ENCODE measurements at places on chromosomes 4 and X.

DNA sequence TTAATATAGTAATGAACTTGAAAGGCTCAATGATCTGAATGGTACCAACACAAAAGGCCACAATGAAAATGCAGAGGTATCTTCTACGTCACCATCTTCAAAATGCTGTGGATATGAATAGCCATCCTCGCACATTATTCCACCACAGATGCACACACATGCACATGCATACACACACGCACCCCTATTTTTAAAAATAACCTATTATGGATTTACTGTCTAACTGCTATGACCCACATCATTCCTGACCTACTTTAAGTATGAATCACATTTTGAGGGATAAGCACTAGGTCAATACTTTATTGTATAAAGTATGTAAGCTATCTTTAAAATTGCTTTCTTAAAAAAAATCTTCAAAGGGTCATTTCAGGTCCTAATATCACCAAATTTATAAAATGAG is 24.4 kb upstream of the CORIN start:
- peak; percentile 25 for DNase-seq

DNA sequence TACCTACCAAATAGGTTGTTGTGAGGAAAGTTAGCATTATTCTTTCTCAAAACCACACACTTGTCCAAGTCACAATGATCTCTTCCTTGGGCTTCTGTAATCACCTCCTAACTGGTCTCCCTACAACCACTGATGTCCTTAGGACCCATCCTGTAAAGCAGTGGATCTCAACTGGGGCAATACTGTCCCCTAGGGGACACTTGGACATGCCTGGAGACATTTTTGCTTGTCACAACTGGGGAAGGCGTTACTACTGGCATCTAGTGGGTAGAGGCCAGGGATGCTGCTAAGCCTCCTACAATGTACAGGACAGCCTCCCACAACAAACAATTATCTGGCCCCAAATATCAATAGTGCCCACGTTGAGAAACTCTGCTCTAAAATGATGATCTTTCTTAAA is 118.7 kb upstream of the AP1S2 start:
- DNase-seq = peak; percentile 71

- DNase-seq = peak; percentile 28
These were observed 410.2 kb upstream of the CT83 start for GRCh38 chrX:116872931-116873330.

- DNase-seq = peak; percentile 69
These were observed 545 bp downstream of the ABCE1 start for GRCh38 chr4:145098675-145099037.

DNA sequence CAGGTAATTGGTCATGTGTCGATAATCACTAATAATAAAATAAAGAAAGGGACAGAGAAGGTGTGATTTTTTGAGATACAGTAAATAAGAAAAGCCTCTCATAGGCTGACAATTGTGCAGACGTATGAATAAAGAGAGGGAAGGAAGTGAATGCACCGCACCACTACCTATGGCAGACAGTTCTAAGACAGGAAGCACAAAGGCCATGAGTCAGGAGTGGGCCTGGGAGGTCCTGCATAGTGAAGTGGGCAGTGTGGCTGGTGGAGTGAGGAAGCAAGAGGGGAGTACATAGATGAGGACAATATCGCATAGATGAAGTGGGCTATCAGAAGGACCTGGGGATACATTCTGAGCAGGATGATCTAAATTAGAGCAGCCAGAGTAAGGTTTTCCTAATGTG is 75.6 kb downstream of the BMP3 start:
- DNase-seq = no peak

DNA sequence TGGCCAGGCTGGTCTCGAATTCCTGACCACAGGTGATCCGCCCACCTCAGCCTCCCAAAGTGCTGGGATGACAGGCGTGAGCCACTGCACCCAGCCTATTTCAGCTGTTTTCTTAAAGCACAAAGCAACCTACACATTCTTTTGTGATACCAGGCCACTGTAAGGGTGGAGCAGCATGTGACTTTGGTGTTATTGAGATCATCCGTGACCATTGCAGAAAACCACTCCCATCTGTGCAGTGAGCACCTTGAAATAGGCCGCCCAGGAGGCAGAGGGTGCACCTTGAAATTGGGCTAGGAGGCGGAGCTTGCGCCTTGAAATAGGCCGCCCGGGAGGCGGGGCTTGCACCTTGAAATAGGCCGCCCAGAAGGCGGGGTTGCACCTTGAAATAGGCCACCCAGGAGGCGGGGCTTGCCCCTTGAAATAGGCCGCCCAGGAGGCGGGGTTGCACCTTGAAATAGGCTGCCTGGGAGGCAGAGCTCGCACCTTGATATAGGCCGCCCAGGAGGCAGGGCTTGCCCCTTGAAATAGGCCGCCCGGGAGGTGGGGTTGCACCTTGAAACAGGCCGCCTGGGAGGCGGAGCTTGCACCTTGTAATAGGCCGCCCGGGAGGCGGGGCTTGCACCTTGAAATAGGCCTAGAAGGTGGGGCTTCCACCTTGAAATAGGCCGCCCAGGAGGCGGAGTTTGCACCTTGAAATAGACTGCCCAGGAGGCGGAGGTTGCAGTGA is 9.0 kb upstream of the SLC25A6 start:
- no peak for DNase-seq

DNA sequence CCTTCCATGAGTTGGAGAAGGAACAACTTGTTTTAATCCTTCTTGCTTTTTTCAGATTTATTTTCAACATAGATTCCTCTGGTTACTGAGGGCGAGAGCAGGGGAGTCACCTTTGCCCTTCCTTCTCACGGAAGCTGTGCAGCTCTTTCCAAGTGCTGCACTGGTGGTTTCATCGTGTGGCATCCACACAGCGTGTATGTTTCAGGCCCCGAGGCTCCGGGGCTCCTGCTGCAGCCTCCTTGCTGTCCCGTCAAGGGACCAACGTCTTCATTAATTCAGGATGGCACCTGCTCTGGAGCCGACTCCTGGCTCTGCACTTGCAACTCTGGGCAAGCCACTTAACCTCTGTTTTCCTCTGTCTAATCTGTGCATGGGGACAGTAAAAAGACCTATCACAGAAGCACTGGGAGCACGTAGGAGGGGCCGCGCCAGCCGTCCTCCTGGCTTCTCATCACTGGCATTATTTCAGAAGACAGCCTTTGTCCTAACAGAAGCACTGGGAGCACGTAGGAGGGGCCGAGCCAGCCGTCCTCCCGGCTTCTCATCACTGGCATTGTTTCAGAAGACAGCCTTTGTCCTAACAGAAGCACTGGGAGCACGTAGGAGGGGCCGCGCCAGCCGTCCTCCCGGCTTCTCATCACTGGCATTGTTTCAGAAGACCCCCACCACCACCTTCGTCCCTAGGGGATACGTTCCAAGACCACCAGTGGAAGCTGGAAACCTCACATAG is 117.8 kb upstream of the NKX1-1 start:
- no peak for DNase-seq

GRCh38 chr4:146488495-146489174 is 33.1 kb downstream of the SLC10A7 start:
- DNase-seq = peak; percentile 35

- DNase-seq = peak; percentile 24
These were observed 1655.5 kb upstream of the AGA start for GRCh38 chr4:179097741-179098140.

DNA sequence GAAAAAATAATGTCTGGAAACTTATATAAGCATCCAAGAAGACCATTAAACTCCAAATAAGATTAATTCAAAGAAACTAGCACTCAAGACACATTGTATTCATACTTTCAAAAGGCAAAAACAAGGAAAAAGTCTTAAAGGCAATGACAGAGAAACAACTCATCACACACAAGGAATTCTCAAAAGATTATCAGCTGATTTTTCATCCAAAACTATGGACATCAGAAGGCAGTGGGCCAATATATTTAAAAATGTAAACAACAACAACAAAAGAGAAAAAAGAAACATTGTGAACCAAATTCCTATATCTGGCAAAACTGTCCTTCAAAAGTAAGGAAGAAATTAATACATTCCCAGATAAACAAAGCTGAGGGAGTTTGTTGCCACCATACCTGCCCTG is 711.4 kb upstream of the GALNTL6 start:
- DNase-seq = no peak

DNA sequence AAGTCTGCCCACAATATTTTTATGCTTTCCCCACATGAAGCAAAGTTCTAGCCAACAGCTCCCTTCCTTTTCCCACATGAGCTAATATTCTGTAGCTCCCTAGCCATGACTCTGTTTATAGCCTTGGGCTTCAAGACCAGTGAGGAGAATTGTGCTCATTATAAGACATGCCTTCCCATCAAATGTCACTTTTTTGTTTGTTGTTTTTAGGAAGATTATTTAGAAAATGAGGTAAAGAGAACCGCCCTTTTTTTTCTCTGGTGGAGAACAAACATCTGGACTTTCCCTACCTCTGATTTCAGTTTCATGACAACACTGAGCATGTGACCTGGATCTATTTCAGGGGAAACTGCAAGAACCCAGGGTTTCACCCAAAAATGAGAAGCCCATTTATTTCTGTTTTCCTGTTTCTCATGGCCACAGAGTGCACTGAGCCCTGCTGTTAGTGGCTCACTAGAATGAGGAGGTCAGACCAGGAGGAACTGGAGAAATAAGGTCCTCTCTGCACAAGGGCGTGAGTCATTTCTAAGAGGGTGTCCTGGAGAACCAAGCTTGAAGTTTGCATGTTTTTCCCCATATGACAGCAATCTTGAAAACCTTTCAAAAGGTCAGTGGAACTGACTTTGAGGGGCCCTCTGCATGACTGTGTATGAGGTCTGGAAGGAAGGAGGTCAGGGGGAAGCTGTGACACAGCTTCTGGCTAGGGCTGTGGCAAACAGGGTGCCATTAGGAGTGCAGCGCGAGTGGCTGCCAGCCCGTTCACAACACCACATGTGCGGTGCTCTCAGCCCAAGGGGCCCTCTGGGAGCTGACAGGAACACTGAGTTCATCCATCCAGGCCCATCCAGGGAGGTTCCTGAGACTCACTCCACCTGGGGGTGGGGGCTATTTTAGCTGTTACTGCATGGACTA is 55.2 kb downstream of the CHST7 start:
- peak; percentile 32 for DNase-seq

DNA sequence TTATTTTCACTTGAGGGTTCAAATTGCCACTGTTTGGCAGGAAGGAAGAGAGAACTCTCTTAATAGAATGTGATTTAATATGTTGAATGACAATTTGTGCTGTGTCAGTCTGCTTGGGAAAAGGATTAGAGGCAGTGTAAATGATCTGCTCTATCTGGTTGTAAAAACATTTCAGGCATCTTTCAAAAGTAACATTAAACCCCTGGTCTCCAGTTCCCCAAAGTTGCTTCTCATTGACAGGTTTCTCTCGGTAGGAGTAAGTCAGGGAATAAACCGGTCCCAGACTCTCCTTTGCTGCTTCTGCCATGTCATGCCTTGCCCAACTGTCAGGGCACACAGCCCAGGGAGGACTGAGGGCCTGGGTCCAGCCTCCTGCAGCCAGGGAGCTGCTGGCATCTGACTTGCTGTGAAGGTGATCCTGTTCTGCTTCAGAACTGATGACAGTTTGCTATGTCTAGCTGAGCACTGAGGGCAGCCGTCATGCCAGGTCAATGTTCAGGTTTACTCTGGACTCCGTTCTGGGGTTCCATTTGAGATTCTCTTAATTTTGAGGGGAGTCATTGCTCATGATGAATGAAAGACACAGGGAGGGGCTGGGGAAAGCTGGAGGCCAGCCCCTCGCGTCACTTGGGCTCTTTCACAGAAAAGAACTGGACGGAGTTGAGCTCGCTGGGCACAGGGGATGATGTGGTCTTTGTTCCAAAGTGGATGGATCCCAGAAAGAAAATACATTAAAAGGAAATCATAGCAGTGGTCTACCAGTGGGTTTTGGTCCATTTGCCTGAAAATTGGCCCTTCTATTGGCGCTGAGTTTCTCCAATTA is 312.4 kb downstream of the ARHGAP10 start:
- no peak for DNase-seq

DNA sequence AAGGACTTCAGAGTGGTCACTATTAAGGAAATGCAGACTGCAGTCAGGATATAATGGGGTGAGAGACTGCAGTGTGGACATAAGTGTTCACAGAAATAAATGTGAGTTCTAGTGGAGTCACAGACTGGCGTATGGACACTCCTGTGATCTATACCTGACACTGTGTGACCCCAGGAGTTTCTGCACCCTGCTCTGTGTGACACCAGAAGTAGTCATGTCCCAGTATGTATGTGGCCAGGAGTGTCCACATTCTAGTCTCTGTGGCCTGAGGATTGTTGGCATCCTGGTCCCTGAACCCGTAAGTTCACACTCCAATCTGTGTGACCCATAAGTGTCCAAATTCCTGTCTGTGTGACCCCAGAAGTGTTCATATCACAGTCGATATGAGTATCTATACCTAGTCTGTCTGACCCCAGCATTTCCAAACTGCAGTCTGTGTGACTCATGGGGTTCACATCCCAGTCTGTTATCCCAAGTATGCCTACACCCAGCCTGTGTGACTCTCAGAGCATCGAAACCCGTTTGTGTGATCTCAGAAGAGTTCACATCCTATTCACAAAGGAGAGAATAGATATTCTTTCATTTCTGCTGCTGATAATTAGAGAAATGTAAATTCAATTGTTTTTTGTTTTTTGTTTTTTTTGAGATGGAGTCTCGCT is 16.3 kb downstream of the WDR13 start:
- no peak for DNase-seq

DNA sequence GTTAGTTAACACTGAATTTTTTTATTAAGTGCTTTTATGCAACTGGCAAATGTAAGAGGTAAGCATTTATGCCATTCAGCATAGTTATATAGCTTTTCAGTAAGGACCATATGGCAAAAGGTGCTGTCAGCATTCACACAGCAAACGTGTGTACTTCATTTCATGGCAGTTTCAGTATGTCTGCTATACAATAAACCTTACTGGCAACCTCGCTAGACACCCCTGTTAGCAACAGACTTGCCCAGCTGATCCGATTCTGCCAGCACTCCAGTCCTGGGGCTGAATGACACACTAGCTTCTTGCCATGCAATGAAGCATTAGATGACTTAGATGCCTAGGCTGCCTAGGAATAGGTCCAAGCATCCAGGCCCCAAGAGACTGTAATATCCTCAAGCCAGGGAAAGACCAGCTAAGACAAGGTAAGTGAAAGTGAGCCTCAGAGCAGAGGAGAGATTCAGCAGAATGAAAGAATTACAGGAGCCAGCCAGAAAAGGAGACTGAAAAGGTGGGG is 47.3 kb upstream of the DOCK11 start:
- peak; percentile 3 for DNase-seq

DNA sequence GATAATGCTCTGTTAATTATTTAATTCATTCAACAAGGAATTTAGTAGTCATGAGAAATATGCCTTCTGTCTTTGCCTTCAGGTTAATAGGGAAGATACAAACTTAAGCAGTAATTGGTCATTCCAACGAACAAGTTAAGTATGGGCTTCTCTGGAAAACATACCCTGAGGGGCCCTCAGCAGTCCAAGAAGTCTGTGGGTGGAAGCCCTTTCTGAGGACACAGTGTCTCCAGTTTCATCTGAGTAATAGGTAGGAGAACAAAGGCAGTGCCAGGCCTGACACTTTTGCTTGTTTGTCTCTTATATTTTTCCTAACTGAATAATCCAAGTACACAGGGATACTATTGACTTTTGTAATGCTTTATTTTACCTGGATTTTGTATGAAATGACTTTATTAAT is 262.5 kb downstream of the FBXW7 start:
- peak; percentile 82 for DNase-seq

All from M059J (cell line).